ENCODE measurements at places on chromosomes 3 and 15.
A peak's percentile ranks its signal among the peaks of the same experiment; 100 is the strongest.

DNA sequence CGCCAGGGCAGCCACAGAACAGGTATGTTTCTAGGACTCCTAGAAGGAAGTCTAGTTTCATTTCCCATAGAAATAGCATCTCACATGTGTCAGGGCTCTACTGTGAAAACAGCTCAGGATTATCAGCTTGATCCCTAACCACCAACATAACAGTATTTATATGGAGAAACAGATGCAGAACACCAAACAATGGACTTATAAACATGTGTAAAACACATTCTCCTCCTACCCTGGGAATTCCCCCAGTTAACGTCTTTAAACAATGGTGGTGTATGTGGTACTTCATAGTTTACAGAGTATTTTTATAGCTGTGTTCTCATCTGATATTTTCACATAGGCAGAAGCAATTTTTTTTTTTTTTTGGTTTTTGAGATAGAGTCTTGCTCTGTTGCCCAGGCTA lies 9.7 kb downstream of the TNFSF10 start:
- no peak for DNase-seq

- no peak for DNase-seq
Measured at GRCh38 chr15:85423256-85423655, 42.9 kb downstream of the AKAP13 start.

DNA sequence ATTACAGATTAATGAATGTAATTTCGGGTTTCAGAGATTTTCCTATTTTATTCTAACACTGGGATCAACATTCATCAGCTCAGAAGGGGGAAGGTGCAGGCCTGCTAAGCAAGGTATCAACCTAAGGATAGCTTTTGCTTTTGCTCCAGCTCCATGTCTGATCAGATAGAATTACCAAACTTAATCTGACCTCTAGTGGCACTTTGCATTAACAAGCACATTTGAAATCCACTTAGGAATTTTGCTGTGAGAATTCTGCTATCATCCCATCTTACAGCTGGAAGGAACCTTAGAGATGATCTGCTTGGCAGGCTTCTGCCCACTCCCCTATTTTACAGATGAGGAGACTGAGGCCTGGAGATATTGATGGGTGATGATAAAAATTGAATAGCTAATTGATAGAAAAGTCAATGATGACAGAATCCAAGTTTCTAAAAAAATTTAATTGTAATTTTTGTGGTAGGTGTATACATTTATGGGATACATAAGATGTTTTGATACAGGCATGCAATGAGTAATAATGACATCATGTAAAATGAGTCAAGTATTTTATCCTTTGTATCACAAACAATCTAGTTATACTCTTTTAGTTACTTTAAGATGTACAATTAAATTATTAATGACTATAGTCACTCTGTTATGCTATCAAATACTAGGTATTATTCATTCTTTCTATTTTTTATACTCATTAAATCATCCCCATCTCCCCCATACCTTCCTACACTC lies 209.2 kb upstream of the ZPLD1 start:
- peak; percentile 44 for DNase-seq

DNA sequence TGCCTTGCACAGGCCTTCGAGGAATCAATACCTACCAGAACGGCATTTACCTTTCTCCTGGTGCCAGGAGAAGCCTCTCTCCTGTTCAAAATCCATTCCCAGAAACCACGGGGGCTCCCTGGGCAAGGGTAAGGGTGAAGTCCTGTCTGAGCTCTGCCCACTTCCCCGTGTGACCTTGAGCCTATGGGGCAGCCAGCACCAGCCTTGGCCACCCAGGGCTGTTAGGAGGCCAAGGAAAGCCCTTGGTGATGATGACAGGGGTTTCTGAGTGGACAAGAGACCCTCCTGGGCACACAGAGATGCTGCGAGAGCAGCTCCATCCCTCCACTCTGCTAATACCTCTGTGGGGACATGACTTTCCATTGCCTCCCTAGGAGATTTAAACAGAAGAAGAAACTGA lies 5.9 kb downstream of the SCN5A start:
- DNase-seq: no peak

DNA sequence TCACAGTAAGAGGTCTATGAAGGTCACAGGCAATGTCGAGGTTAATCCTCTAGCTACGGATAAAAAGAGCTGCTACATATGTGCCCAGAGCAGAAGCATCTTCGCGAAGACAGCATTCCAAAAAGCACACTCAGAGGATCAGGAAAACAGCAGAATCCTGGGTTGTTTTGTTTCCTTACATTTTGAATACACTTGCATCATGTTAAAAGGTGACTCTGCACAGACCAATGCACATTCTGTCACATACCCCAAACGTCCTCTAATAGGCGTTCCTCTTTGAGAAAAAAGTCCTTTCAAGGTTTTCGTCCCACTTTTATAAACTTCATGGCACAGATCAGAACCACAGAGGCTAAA lies 52.7 kb downstream of the VGLL4 start:
- DNase-seq: no peak

GRCh38 chr3:14869917-14870782 lies 51.4 kb downstream of the FGD5 start:
- no peak for DNase-seq

GRCh38 chr3:157237886-157238285 lies 77.9 kb upstream of the CCNL1 start:
- DNase-seq: no peak

GRCh38 chr3:30581067-30581585 lies 25.3 kb upstream of the TGFBR2 start:
- DNase-seq: no peak

GRCh38 chr3:124385996-124386395 lies 344.3 kb upstream of the UMPS start:
- DNase-seq: no peak

DNA sequence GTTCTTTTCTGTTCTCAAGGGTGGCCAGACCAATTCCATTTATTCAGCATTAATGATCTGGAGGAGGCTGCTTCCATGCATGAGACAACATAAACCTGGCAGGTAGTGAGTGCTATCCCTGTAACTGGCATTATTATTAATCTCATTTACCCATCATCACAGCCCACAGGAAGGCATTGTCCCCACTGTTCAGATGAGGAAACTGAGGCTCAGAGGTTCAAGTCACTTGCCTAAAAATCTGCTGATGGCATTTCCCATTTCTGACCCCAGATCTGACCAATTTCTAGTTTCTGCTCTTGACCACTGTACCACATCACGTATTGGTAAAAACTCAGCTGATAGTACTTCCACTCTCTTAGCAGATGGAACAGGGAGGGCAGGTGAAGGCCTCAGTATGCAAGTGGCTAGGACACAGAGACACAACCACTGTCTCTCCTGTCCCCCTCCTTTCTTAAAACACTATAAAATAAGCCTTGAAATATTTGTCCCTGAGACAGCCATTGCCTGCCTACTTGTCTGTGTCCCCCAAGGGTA lies 36.1 kb downstream of the TRANK1 start:
- no peak for DNase-seq

GRCh38 chr3:177231242-177231641 lies 34.0 kb upstream of the TBL1XR1 start:
- DNase-seq: no peak

GRCh38 chr3:42535981-42536784 lies 33.7 kb downstream of the VIPR1 start:
- DNase-seq: no peak

- DNase-seq: peak; percentile 46
Measured at GRCh38 chr15:92226020-92226612, 167.6 kb upstream of the ST8SIA2 start.

DNA sequence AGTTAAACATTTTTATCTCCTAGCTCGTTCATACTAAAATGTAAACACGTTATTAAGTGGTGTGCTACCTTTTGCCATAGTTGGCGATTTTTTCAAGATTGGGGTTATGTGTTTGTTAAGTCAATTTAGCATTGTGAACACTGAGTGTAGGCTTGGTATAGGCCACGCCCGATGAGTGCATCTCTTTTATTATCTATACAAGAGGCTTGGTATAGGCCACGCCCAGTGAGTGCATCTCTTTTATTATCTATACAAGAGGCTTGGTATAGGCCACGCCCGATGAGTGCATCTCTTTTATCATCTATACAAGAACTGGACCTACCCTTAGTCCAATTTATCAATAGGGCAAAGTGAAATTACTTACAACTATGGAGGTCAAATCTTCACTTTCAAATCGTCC lies 70.4 kb downstream of the NIPA2 start:
- DNase-seq: no peak

- DNase-seq: no peak
Measured at GRCh38 chr3:182692021-182692420, 101.3 kb upstream of the ATP11B start.

GRCh38 chr15:35874260-35874905 lies 328.4 kb upstream of the DPH6 start:
- peak; percentile 48 for DNase-seq

DNA sequence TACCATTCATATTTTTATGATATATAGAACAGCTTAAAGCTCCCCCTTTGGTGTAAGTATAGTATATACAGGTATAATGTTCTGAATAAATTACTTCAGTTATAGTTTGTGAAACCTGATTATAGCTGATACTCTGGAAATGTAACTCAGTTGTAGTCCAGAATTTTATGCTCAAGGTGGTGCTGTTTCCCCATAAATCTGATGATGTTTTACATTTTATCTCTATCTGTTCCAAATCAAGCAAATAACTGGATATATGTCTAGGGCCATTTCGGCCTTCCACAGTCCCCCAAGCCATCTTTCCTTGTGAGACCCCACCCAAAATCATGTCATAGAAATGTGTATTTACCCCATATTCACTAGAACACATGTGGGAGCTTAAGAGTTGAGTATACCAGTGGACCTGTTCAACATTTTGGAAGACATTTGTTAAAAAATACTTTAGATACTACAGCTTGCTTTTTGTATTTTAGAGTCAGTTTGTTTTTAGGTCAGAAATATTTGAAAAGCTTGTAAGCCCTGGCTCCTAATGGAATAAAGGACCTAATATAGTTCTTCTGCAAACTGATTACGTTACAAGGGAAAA lies 107.1 kb downstream of the ATG7 start:
- DNase-seq: peak; percentile 21

DNA sequence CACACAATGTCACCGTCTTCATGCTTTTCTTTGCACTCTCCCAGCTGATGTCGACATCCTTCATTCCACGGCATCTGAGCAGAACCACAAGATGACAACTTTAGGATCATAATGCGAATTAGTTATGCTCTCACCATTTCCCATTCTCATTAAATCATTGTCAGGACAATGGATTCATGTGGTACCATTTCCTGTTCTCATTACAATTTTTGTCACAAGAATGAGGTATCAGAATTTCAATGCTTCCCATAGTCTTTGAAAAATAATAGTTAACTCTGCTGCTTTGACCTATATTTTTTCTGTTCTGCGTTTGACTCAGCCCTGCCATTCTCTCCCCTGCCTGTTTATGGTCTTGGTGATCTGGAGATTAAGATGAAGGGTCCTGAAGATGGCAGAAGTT lies 175.7 kb upstream of the MDFIC2 start:
- no peak for DNase-seq

DNA sequence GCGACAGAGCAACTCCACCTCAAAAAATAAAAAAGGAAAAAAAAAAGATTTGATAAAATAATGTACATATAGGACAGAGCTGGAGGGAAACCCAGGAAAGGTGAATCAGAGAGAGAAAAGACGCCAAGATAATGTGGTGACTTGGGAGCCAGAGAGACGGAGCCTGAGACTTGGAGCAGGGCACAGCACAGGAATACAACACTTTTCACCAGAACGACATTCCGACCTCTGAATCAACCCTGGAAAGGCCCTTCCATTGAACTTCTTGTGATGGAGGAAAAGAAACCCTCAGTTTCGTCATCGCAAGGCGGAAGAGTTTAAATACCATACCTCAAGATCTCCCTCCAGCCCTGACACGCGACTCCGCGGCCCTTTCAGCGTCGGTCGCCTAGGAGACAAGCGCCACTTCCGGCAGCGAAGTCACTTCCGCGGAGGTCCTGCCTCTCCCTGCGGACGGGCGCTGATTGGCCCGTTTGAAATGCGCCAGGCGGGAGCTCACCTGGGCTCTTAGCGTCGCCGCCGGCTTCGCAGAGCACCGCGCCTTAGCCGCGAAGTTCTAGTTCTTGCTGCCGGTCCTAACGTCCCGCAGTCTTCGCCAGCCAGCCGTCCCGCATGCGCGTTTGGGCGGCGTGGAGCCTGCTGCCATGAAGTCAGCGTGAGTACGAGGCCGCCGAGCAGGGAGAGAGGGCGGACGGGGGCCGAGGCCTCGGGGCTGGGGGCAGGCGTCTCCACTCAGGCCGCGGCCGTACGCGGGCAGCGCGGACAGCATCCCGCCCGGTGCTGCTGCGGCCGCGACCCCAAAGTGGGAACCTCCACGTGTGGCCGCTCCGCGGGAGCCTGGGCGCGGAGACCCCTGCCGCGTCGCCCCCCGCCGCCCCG lies at the start of gene KIF23:
Gene KIF23 (plus strand): TSS at position 528 of the 879 bp plus-strand sequence. CDS start 117 bp downstream, at position 645.
- peak; percentile 98 for DNase-seq

DNA sequence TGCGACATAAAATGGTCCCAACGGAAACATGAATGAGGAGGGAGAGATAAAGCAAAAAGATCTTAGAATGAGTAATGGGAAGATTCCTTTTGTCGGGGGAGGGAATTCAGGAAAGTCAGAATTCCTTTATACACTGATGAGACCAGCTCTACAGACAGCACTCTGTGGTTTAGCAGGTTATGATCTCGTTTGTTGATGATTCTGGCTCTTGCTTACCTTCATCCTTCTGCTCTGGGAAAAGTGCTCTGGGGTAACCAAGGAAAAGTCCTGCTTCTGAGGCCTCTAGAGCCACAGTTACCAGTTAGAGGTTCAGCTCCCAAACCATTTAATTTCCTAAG lies 150.7 kb upstream of the NR2E3 start:
- no peak for DNase-seq

GRCh38 chr3:46913644-46914043 lies 36.1 kb downstream of the PTH1R start:
- peak; percentile 76 for DNase-seq

- no peak for DNase-seq
Measured at GRCh38 chr15:38975282-38975990, 410.8 kb upstream of the RASGRP1 start.

DNA sequence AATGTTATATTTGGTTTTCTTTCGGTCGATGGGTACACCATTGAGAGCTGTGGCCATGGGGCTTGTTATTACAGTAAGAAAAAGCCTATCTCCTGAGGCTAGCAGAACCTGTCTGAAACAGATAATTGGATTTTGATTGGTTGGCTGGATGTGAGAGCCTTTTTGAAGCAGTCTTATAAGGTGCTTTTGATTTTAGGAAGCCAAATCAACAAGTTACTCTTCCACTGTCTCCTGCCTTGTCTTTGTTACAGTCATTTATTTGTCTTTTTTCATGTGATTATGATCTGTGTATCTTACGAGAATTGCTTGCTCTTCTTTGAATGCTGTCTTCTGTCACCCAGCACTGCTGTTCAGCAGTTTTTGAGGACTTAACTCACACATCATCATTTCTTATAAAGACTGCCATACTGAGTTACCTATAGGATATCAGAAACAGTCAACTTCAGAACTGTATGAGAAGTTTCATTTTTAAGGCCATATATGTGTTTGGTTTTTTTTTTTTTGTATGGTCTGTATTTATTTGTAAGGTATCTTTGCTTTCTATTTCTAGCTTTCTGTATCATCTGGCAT lies 51.1 kb downstream of the MEF2A start:
- DNase-seq: no peak

Measured in NCI-H1417 (cell line).